ENCODE measurements at places on chromosomes 11 and 22.

DNA sequence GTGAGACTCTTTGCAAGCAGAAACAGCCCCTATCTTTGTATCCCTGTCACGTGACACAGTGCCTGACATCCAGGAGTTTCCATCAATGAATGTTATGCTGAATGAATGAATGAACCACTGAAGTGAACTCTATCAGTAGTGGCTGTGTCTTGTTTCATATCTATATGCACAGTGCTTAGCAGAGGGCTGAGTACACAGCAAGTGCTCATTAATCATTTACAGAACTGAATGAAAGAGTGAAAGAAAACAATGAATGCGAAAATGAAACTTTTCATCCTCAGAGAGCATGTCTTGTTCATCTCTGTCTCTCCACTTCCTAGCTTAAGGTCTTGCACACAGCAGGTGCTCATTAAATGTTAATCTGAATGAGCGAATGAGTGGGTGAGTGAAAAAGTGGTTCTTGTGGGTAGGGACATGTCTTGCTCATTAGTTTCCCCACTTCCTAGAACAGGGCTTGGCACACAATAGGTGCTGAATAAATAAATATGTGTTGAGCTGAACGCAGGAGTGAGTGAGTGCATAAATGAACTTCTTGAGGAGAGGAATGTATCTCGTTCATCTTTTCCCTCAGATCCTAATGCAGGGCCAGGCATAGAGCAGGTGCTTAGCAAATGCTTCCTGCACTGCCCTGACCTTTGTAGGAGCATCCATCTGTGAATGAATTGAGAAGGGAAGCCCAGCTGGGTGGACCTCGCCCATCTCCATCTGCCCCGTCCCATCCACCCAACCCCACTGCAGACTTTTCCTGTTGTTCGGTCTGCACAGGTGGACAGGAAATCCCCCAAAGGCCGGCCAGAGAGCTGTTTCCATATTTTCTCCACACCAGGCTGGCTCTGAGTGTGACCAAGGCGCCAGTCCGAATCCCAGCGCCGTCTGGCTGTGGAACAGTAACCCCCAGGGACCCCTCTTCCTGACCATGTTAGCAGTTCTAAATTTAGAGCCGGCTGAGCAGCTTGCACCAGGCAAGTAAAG, 113.4 kb upstream of the CRYBB3 start:
- DNase-seq = no peak

GRCh38 chr11:45859661-45860140, 12.4 kb downstream of the CRY2 start:
- no peak for DNase-seq

DNA sequence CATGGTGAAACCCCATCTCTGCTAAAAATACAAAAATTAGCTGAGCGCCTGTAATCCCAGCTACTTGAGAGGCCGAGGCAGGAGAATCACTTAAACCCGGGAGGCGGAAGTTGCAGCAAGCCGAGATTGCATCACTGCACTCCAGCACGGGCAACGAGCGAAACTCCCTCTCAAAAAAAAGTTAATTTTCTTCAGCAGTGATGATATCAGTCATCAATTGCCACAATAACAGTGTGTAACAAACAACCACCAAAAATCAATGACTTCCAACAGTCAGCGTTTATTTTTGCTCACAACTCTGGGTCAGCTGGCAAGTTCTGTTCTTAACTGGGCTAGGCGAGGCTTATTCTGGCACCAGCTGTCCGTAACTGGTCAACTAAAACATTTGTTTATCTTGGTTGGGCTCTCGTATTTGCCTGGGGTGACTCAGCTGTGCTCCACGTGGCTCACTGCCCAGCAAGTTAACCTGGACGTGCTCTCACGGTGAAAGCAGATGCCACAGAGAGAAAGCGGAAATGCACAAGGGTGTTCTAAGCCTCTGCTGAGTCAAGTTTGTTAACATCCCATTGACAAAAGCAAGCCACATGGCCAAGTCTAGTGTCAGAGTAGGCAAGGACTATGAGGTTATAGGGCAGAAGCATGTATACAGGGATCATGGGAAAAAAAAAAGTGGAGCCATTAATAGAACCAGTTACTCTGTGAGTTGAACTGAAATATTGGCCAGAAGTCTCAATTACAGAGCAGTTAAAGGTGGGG, 52.1 kb downstream of the LHFPL7 start:
- no peak for DNase-seq

GRCh38 chr11:45844822-45845578, 2.3 kb upstream of the CRY2 start:
- DNase-seq = no peak

DNA sequence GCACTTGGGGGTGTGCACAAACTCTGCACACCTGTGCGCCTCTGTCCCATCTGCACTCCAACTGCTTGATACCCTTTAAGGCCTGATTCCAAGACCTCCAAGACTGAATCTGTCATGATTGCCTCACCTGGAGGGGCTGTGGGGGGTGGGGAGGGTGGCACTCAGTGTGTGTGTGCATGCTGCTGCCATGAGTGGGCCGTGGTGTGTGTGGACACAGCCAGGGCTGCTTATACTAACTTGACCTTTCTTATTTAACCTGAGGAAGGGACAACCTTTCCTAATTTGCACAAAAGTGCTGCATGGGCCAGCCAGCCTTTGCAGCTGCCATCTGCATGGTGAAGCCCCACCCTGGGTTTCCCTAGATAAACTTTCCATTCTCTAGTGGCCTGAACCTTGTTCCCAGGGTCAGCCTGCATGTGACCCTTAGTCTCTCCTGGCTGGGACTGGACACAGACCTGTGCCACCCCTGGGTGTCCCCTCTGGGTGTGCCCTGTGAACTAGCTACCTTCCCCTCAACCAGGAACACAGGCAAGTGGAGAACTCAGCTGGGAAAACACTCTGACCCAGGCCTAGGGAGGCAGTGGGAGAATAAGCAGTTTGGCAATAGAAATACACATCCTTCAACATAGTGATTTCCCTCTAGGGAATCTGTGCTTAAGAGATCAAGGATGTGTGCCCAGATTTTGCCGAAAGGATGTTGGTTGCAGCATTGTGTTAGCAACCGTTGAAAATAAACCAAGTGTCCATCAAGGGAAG, 45.4 kb upstream of the DKK3 start:
- no peak for DNase-seq

DNA sequence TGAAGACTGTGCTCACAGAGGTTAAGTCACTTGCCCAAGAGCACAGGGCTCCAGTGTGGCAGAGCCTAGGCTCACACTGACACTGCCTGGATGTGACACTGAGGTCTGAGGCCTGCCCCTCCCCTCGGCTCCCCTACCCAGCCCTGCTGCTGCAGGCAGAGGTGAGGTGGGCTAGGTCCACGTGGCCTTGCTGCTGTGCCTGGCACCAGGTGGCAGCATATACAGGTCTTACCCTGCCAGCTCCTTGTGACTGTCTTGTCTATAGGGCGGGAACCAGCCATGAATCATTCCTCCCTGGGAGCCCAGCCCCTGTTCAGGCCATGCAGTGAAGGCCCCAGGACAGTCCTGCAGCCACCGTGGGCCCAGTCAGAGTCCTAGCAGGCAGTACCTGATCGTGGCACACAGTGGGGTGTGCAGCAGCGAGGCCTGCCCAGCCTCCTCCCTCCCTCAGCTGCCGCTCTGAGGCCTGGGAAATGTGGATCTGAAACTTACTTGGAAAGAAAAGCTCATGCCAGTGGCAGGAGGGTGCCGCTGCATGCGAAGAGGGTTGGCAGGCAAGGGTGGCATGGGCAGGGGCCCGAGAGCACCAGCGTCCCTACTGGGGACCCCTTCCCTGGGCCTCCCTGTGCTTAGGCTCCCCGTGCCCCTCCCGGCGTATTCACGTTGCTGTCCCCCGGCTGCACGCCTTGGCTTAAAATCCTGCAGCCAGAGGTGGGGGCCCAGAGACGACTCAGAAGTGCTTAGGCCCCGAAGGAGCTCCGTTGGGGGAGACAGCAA, 1.2 kb upstream of the CERK start:
- DNase-seq = peak; percentile 79

DNA sequence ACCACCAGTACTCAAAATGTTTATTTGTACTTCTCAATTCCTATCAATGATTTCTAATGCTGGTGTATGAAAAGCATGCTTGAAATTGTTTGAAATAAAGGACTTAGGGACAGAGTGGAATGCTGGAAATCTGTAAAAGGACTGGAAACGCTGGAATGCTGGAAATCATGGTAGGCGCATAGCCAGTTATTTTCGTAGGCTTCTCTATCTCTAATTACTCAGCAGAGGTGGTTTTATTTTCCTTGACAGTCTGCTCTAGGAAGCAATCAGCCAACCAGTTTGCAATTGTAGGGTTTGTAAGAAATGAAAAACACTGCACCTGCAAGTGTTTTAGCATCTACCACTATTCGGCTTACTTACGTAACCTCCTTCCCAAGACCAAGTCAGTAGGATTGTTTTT, 788 bp downstream of the LIN7C start:
- no peak for DNase-seq

- DNase-seq = no peak
These were observed 74.2 kb downstream of the MYO7A start for GRCh38 chr11:77201991-77202841.

GRCh38 chr11:133906746-133907145, 50.0 kb downstream of the IGSF9B start:
- no peak for DNase-seq

DNA sequence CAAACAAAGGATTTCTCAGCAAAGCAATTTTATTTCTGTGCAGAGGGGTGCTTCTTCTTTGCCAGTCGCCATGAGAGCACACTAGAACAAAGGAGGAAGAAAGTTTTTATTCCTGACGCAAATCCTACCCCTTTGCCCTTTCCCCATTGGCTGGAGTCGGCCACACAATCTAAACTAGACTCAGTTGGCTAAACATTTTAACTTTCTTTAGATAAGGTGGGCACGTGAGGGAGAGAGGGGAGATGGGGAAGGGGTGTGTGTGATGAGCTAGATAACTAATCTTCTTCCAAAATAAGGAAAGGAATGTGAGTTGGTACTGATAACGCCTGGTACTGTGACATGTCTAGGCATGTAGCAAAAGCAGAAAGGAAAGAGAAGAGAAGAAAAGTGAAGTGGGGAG, 626 bp downstream of the TRIM22 start:
- DNase-seq = no peak

- no peak for DNase-seq
These were observed 101.9 kb downstream of the CTTN start for GRCh38 chr11:70500076-70500847.

GRCh38 chr22:21641417-21641788, 699 bp upstream of the SDF2L1 start:
- DNase-seq = no peak

DNA sequence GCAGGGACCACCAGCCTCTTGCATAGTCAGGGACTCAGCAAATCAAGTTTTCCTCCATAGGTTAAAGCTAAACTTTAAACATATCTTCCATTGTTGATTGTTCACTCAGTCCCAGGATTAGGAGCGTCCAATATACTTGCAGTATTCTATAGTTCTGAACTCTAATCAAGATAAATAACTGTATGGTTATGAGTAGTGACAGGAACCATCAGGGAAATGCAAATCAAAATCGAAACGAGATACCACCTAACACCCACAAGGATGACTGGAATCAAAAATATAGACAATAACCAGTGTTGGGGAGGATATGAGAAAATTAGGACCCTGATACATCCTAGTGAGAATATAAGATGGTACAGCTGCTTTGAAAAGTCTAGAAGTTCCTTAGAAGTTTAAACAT, 190.0 kb downstream of the ETS1 start:
- DNase-seq = no peak

GRCh38 chr22:26589367-26589844, 526 bp downstream of the TPST2 start:
- no peak for DNase-seq

- no peak for DNase-seq
These were observed 9.0 kb upstream of the CCT8L2 start for GRCh38 chr22:16601437-16602223.

- DNase-seq = no peak
These were observed 20.3 kb downstream of the IFITM10 start for GRCh38 chr11:1730059-1730629.

DNA sequence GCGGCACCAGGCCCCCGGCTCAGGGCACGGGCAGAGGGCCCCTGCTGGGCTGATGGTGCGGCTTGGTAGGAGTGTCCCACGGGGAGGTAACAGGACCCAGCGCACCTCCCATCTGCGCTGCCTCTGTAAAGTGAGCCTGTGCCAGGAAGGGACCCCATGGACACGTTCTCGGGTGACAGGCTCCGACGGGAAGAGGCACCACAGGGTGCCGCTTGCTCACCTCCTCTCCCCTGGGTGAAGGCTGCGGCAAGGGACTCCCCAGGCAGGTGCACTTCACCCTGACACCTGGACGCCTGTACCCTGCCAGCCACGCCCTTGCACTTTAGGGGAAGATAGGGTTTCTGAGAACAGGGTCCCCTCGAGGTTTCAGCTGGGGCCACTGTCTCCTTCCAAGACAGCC, 48.1 kb downstream of the SHANK2 start:
- DNase-seq = no peak

GRCh38 chr11:13629779-13630178, 38.7 kb upstream of the FAR1 start:
- no peak for DNase-seq

GRCh38 chr11:73757598-73757997, 3.3 kb downstream of the RAB6A start:
- DNase-seq = no peak

DNA sequence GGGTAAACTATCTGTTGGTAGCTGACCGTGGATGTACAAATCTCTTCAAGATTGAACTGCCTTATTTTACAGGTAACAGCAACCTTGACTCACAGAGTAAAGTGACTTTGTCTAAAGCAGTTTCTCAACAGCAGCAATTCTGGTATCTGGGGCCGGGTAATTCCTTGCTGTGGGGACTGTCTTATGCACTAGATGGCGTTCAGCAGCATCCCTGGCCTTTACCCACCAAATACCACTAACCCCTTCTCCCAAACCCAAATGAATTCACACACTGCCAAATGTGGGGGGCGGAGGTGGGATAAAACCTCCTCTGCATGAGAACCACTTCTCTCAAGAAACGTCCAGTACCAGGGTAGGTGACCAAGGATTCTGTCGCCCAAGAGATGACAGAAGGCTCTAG, 1.7 kb upstream of the INCENP start:
- DNase-seq = no peak

GRCh38 chr11:112665291-112665690, 295.9 kb upstream of the NCAM1 start:
- DNase-seq = no peak

DNA sequence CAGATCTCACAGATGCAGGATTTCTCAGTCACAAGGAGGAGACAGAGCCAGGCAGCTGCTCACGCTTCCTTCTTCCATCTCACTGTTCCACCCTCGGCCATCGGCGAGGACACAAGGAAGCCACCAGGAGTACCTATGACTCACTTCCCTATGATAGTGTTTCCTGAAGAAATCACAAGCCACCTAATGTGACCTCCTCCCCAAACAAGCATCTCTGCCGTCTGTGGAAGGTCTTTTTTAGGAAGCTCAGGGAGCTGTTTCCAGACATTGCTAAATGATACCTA, 672.7 kb downstream of the TBC1D22A start:
- no peak for DNase-seq

Data from CD4-positive, alpha-beta T cell treated with Interleukin-6 at 100 ng/mL for 8 hours (primary cell).